ENCODE measurements at places on chromosomes 11 and 22.

GRCh38 chr11:131912134-131912533 lies 541.7 kb downstream of the NTM start:
- DNase-seq = no peak

DNA sequence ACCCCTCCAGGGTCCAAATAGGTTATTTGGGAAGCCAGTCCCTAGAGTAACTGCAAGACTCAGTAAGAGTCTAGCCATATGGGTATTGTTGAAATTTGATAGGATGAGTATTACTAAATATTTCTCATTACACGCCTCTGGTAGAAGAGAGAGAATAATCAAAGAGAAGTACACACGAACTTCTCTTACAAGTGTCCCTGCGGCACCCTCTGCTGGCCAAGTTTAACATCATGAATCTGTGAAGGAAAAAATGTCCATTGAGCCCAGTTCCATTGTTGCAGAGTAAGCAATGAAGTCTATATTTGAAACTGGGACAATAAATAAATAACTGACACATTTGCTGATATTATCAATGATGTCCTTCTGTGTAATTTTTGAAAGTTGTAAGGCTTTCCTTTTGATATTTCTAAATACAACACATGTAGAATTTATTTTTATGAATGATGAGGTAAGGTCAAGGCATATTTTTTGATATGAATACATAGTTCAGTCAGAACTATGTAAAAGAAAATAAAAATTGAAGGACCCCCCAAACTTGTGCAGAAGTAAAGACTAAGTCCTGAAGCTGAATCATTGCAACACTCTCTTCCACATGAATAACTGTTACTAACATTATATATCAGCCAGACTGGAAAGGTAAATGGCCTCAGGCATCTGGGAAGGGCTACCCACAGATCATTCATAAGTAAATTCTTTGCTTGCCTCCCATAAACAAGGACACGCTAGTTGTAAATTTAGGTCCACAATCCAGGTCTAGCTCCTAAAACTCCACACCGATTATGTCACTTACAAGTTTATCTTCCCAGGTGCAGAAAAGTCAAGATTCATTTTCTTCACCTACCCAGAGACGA lies 10.0 kb downstream of the OR51L1 start:
- DNase-seq = peak; percentile 5

DNA sequence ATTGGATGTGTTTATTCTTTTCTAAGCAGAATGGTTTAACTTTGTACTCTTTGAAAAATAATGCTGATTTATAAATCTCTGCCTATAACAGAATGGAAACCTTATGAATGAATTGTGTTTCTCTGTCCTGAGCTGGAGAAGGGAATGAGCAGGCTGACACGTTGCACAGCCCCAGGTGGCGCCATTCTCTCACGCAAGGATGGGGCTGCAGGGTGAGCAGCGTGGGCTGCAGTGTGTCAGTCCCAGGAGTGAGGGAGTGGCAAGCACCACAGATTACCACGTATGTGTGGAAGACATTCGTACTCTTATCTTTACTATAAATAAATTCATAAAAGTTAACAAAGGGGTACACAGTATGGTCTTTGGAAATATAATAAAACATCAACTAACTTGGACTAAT lies 33.4 kb downstream of the FDX1 start:
- DNase-seq = no peak

- no peak for DNase-seq
These were observed 105.1 kb downstream of the TENM4 start for GRCh38 chr11:79335681-79336080.

DNA sequence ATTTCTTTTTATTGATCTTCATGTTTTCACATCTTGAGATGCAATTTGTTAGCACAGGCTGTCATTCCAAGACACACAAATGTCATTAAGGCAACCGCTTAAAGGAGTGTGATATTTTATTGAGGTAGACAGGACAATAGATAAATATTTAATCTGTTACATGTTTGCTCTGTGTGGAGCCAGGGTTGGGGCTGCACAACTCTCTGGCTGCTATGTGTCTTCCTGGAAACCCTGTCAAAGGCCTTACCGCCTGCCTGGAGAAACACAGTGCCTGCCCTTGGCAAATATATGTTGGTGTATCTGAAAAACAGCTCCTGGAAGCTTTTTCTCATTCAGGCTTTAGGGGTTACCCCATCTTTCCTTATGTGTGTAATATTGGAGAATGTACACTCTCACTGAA lies 139.7 kb upstream of the TEAD1 start:
- DNase-seq = no peak

GRCh38 chr11:8068605-8069221 lies 12.3 kb upstream of the TUB start:
- no peak for DNase-seq

- DNase-seq = no peak
These were observed 19.5 kb upstream of the P2RY6 start for GRCh38 chr11:73252577-73253191.

DNA sequence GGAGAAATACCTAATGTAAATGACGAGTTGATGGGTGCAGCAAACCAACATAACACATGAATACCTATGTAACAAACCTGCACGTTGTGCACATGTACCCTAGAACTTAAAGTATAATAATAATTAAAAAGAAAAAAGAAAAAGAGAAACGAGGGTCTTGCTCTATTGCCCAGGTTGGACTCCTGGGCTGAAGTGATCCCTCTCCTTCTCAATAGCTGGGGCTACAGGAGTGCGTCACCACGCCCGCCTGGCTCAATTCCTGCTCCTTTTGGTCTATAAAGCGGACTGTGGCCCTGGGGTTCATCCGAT lies 521 bp upstream of the PTS start:
- no peak for DNase-seq

DNA sequence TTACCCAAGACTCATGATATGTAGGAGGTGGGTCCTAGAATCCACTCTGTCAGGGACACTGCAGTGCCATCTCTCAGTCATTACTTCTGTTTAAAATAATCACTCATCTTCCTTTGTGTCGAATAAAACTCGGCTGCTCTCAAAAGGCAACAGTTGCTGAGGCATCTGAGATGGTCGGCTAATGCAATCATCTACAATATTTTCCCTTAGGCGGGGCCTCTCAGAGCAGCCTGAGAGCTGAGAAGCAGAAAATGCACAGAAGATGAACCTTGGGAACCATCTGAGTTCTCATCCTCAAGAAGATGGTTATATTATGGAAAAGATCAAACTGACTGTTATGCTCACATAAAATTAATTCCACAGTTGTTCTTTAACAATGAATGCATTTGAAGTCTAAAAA lies 1518.2 kb upstream of the TENM4 start:
- no peak for DNase-seq

DNA sequence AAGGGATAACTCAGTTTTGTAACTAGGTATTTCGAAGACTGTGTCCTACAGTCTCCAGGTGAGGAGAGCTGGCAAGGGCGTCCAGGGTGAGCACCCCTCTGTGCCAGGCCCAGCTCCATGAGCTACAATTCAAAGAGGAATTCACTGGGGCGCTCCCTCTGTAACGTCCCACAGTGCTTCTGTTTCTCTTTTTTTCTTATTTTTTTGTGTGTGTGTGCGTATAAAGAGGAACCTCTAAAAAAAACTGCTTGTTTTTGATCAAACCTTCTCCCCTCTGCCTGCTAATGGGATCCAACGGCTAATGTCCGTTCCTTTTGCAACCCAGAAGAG lies 17.1 kb downstream of the ASCC2 start:
- DNase-seq = no peak

GRCh38 chr11:15818132-15818842 lies 538.1 kb downstream of the SOX6 start:
- DNase-seq = no peak

DNA sequence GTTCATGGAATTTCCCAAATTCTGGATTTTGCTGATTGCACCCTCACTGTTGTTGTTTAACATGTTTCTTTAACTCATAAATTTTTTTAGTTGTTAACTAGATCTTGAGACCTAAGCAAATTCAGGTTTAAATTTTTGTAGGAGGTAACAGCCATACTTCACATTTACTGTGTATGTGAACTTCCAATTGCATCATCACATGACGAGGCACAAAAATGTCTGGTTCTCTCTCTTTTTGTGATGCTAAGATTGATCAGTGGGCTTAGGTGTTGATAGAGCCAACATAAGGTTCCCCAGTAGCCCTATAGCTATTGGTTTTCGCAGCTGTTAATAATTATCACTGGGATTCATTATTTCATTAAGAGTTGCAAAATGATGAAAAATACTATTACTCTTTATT lies 277.5 kb downstream of the TMEM135 start:
- no peak for DNase-seq

GRCh38 chr22:21569459-21570170 lies 2.1 kb downstream of the UBE2L3 start:
- no peak for DNase-seq

- no peak for DNase-seq
These were observed 167.2 kb upstream of the ZBED5 start for GRCh38 chr11:11025087-11025486.

DNA sequence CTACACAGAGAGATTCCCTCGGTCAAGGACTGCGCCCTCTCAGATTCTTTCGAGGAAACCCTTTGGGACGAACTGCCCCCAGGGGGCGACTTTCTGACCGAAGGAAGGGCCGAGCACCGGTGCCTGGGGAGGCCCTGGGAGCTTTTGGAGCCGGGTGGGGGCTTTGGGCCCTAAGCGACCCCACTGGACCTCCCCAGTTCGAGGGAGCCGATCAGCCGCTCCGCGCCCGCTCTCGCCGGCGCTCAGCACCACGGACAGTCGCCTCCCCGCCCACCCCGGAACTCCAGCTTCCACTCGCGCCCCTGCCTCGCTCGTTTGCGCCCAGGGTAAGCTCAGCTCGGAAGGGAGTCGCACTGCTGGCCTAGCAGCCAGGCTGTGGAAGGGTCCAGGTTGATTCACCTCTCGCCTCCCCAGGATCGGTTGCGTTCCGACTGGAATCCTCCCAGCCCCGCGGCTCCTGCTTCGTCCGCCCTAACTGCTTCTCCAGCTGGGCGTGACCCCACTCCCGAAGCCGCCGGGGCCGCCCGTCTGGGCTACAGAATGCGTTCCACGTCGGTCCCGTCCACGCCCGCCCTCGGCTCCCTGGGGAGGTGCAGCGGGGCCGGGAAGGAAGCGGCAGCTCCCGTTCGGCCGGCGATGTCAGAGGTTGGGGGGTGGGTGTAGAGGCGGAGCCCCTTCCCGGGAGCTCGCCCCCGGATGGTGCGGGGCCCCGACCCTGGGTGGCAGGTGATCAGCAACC lies 428 bp downstream of the SCN3B start:
- no peak for DNase-seq

DNA sequence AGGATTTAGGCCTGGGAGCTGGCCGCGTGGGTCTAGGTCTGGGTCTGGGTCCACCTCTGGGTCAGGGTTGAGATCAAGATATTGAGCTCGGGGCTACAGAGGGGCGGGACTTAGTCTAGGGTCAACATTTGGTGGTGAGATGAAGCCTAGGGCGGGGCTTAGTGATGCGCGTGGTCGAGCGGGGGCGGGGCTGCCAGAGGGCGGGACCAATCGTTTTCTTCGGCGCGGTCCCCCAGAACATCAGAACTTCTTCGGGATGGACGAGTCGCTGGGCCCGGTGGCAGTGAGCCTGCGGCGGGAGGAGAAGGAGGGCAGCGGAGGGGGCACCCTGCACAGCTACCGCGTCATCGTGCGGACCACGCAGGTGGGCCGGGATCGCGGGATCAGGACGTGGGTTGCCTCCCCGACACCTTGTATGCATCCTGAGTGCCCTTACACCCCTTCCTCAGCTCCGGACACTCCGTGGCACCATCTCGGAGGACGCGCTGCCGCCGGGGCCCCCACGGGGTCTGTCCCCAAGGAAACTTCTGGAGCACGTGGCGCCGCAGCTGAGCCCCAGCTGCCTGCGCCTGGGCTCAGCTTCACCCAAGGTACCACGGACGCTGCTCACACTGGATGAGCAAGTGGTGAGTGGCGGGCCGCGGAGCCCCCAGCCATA lies 4.2 kb downstream of the SIPA1 start:
- no peak for DNase-seq

- DNase-seq = no peak
These were observed 9.0 kb upstream of the FLRT1 start for GRCh38 chr11:64026575-64027205.

DNA sequence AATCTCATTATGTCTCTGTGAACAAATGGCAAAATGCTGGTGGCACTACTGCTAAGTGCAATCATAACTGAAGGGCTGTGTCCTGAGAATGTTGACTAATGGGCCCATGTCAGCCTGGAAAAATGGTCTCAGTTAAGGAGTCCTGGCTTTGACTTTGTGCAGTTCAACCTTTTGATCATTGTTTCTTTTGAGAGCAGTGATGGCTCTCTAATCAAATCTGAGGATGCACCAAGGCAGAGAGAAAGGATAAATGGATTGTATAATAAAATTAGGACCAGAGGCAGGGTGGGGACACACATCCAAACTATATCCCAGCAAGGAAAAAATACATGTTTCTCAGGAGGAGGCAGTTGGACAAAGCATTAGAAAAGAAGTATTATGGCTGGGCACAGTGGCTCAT lies 59.6 kb upstream of the SYN3 start:
- DNase-seq = no peak

DNA sequence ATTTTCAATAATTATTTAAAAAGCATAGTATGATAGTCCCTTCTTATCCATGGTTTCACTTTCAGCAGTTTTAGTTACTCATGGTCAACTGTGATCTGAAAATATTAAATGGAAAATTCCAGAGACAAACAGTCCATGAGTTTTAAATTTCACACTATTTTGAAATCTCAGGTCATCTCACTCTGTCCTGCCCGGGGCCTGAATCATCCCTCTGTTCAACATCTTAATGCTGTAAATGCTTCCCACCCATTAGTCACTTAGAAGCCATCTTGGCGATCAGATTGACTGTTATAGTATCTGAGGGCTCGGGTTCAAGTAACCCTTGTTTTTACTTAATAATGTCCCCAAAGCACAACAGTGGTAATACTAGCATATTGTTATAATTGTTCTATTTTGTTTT lies 1509.3 kb downstream of the FAM181B start:
- no peak for DNase-seq

DNA sequence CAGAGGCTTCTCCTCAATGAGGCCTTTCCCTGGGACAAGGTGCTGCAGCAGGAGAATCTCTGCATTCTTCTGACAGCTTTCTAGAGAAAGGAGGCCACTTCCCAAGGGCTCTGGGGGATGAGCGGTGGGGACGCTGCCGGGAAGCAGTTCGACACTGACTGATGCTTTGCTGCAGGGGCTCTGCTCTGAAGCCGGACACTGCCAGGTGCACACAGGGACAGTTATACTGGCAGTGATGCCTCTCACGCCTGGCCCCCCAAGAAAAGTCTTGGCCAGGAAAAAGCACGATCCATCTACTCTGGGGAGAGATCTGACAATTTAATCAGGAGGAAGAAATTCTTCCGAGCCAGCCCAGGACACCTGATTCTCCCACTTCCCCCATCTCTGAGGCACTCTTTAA lies 456.9 kb downstream of the OPCML start:
- DNase-seq = no peak

DNA sequence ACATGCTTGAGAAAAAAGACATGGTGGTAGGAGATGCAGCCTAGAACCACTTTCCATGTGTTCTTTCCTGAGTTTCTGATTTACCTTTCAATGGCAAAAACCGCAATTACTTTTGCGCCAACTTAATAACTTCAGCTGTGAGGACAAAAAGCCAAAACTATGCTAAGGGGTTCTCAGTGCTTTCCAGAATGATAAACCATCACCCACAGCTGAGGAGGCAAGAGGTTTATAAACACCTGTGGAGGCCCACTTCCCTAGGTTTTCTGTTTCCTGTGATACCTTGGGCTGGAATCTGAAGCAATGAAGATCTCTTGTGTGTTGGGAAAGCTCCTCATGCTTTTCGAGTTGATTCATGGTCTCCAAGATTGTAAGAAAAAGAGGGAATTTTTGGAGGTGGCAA lies at the start of gene OOSP4A:
Gene OOSP4A (plus strand): TSS at position 301 of the 400 bp plus-strand sequence. CDS start 0 bp downstream, at position 301.
- DNase-seq = no peak

GRCh38 chr11:115501893-115502589 lies 2.2 kb downstream of the CADM1 start:
- no peak for DNase-seq
